ENCODE measurements at places on chromosomes 13 and 19. TPM values are rescaled to one million over a fixed set of nuclear protein-coding genes. Genes with fewer than 3 reads are reported as not detected.

Gene AXL
- total RNA-seq: 223 TPM

- no peak for DNase-seq
These were observed 35.0 kb downstream of the ATP11A start for GRCh38 chr13:112724788-112725345.

GRCh38 chr13:80630685-80631121 is 289.8 kb upstream of the SPRY2 start:
- peak; percentile 13 for DNase-seq

DNA sequence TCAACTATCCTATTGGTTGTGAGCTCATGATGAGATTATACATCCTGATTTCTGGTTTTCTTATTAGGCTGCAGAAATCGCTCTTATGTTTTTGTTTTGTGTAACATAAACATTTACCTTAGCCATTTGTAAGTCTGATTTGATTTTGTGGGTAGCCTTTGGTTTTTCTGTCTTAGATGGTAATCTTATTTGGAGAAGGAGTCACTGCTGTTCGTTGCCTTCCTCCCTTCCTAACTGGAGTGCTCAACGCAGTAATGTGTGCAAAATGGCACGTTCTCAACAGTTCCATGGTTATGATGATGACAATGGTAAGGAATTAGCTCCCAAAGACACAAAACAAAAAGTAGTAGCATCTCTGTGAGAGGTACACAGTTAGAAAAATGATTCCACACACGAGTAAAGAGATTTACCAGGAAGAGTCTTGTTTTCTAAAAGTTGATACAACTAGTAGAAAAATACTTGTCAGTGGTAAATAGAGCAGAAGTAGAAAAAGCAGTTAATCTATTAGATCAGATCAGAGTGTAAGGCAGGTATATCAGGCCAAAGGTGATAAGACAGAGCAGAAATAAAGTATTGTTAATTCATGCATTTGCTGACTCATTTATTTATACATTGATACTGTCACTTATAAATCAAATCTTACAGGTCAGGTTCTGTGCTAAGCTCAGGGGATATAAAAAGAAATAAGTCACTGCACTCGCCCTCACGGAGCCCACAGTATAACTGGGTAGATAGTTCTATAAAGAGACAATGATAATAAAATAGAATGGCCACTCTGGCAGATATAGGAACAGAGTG is 270.0 kb downstream of the NALCN start:
- DNase-seq: no peak

GRCh38 chr19:14375055-14375581 is 6.1 kb upstream of the ADGRE5 start:
- DNase-seq: no peak

- peak; percentile 67 for DNase-seq
These were observed 295.9 kb downstream of the GPC6 start for GRCh38 chr13:93522501-93522900.

Gene FREM2
- under 0.01 TPM for total RNA-seq

GRCh38 chr13:75635828-75636435 is at the start of gene LMO7:
Gene LMO7 (plus strand): TSS chr13:75636330. CDS start chr13:75636658, 328 bp downstream.
- DNase-seq: peak; percentile 75

Gene ZNF284
- 4.0 TPM for total RNA-seq

Gene CERS4
- 27.0 TPM for total RNA-seq
